Stimulated activated CD4-positive, alpha-beta T cell treated with anti-CD3 and anti-CD28 coated beads, Interleukin-4, amount 100 ng/mL, for 48 hours (primary cell): ENCODE measurements at places on chromosomes 3 and 15.

GRCh38 chr3:138985932-138986331 lies 20.1 kb downstream of the PRR23A start:
- DNase-seq = no peak

DNA sequence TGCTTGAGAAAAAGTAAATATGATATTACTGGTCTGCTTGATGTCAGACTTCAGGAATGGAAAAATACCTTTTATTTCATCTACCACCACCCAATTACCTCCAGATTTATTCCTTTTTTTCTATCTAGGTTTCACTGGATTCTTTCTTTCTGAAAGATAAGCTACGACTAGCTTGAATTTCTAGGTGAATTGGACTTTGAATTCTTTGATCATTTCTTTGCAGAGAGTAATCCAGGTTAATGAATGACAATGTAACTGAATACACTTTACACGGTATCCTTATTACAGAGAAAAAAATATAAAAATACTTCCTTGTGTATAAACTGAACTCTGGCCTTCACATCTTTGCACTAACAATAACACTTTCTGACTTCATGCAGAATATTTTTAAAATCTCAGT lies 59.5 kb upstream of the TRPC1 start:
- no peak for DNase-seq

DNA sequence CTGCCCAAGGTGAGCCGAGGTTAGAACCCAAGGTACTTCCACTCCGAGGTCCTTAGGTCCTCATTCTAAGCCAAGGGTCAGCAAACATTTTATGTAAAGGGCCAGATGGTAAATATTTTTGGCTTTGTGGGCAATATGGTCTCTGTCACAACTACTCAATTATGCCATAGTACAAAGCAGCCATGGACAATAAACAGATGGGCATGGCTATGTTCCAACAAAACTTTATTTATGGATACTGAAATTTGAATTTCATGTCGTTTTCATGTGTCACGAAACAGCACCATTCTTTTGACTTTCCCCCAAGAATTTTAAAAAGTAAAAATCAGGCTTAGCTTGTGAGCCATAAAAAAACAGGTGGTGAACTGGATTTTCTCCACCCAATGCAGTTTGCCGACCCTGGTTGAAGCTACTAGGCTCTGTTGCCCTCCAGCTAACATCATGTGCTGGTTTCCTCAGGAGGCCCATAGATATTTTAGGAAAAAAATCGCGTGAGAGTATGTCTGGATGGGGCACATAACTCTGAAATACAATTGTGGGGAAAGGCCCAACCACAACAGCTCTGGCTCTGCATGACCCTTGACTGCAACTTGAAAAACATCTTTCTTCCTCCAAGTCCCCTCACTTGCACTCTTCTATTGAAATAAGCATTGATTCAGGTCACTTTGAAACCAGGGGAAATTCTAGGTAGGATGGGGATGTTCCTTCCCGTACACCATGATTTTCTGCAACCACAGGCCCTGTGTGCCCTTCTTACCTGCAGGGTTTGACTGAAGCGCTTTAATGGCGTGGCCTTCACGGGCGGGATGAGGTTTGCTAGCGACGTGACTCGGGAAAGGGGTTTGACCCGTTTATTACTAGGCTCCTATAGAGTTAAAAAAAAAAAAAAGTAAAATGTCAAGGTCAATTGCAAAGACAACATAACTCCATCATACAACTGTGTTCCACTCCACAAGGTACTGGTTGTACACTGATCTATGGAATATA lies 28.5 kb downstream of the ARHGEF3 start:
- DNase-seq = no peak

GRCh38 chr3:174873832-174874657 lies 14.9 kb downstream of the NAALADL2 start:
- DNase-seq = no peak

GRCh38 chr3:68706096-68706495 lies 226.3 kb downstream of the TAFA4 start:
- DNase-seq = no peak

DNA sequence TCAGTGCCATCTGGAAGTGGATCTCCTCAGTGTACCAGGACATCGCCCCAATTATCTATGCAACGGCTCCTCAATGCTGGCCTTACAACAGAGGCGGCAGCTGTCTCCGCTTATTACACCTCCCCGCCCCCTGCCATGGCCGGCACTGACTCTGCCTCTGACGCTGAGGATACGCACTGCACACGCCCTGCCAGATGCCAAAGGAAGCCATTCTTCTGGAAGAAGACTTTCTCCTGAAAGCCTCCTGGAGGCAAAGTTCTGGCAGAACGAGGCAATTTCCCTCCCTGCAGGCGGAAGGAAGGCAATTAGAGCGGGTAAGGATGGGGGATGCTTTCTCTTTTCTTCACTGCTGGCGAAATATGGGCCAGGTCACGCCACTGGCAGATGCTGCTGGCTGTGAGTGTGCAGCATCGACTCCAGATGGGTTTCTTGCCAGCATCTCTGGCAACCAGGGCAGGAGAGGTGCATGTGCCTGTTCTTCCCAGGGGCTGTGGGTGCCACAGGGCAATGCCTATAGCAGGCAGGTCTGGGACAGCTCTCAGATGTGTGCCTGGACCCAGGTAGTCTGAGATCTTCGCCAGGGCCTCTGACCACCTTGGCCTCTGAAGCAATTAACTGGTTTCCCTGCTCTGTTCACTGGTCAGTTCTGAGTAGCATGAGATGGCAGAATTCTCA lies 62.2 kb upstream of the MRPS22 start:
- DNase-seq = no peak

DNA sequence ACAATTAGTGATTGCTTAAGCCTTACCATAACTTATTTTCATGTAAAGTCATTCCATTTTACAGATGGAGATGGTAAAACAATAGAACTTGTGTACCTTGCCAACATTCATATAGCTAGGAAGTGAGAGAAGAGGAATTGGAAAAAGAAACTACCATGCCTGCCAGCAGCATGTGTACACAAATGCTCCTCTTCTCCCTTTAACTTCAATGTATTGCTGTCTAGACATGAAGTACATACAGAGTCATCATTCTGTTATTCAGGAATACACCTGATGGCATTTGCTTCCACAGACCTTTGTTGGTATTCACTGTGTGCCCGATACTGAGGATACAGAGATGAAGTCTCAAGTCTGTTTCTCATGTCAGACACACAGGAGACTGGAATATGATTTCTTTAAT lies 7.1 kb upstream of the TMEM207 start:
- no peak for DNase-seq

DNA sequence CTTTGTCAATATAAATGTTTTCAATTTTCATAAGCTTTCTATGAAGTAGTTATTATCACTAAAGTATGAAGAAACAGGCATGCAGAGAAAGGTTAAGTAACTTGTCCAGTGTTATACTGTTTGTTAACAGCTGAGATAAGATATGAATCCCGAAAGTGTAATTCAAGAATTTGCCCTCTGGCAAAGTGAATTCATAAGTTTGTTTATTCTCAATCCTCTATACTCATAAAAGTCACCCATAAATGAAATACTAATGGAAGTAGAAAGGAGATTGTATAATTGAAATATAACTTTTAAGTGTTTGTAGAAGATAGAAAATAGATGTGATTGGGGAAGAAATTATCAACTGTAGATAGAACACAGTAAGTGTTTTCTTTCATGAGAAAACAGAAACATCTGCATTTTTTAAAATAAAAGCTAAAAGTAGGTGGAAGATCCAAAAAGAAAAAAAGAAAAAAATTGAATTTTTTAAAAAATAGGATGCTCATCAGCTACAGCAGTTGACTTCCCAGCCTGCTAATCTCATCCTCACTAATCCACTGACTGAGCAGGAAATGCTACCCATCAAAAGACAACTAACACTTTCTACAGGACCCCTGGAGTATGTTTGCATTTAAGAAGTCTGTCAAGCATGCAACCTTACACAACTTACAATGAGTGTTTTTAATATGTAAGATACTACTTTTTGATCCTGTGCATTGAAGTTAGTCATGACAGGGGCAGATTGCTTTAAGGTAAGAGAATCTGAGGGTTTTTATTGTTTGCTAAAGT lies 878.1 kb downstream of the SI start:
- no peak for DNase-seq

DNA sequence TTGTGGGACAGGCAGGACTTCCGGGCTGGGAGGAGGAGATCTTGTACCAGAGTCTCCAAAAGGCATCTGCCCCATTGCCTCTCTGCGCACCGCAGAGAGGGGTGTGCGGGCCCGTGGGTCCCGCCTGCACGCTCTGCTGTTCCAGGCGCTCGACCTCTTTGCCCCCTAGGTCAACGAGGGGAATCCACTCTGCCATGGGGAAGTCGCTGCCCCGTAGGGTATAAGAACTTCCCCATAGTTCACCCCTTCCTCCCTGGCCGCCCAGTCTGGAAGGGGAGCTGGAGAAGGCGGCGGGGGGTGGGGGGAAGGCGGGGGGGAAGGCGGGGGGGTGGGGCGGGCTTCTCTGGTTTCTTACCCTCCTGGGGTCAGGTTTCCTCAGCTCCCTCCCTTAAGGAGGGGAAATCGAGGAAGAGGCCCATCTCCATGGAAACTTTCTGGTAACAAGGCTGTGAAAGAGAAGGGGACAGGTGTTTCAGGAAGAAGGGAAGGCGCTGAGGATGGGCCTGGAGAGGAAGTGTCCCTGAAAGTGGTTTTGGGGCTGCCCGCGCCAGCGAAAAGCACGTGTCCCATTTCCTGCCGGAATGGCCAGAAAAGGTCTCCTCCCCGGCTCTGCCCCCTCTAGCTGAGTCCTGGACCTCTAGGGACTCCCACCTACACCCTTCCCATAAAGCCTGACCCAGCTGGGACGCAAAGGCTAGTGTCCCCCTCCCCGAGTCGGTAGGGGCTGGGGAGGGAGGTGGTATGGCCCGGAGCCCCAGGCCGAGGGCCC lies 27.5 kb downstream of the NR1I2 start:
- DNase-seq = no peak

DNA sequence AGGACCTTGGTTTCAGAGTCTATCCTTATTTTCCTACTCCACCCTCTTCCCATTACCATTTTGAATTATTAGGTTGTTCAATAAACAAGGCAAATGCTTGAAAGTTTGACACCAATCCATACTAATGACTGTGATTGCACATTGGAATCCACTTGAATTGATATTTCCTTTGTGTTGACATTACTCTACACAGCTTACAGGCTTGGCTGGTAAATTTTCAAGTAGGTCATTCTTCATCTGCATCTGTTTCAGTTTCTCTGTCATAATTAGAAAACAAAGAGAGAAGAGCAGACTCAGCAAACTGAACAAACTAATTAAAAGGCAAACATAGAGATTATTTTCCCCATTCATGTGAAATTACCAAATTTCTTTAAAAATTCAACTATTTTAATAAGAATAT lies 732.9 kb upstream of the BCHE start:
- DNase-seq = no peak

DNA sequence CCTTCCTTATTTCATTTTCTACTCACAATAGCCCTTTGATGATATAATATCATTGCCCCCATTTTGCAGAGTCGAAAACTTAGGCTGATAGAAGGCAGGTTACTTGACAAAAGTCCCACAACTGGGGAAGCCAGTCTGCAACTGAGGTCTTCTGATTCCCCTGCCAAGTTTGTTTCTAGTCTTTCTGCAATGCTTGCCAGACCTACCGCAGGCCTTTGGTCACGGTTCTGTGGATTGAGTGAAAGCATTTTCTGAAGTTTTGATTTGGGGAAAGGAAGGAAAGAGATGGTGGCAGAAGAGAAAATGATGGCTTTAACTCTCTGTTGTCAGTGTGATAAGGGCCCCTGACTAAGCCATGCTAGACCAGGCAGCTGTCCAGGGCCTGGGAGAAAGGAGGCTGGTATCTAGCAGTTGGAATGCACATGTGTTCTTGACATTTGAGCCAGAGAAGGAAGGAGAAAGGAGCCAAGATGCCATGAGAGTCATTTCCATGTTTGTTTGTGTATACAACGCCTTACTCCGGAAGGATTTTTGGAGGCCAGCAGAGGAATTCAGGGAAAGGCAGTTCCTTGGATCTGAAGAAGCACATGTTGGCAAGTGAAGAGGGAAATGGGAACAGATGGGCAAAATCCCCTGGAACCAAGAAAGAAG lies 29.9 kb downstream of the FAH start:
- DNase-seq = no peak

GRCh38 chr3:5312290-5312689 lies 124.8 kb downstream of the EDEM1 start:
- no peak for DNase-seq

GRCh38 chr3:185052631-185053030 lies 100.2 kb downstream of the C3orf70 start:
- no peak for DNase-seq

DNA sequence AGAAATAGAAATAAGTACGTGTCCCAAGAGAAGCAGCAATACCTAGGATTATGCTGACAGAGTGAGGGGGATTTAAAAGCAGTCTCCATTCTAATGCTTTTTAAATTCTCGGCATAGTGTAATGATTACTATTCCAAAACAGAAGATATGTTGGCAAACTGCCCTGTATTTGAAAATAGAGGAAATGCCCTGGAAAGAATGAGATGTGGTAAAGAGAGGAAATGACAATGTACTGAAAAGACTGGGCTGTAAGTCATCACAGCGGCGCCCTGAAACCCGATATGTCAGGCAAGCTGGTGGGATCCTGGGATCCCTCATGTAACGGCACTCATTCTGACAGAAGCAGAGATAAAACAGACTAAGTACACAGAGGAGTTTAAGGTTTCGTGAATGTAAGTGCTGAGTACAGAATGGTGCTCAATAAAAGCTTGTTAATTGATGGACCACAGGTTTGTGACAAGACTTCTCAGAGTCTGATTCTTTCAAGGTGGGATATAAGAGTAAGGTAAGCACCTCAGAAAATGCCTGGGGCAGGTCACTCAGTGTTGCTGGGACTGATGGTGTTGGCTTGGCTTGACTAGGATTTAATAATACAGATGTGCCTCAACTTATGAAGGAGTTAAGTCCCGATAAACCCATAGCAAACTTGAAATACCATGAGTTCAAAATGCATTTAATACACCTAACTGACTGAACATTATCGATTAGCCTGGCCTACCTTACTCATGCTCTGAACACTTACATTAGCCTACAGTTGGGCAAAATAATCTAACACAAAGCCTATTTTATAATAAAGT lies 91.4 kb downstream of the NFKBIZ start:
- no peak for DNase-seq

DNA sequence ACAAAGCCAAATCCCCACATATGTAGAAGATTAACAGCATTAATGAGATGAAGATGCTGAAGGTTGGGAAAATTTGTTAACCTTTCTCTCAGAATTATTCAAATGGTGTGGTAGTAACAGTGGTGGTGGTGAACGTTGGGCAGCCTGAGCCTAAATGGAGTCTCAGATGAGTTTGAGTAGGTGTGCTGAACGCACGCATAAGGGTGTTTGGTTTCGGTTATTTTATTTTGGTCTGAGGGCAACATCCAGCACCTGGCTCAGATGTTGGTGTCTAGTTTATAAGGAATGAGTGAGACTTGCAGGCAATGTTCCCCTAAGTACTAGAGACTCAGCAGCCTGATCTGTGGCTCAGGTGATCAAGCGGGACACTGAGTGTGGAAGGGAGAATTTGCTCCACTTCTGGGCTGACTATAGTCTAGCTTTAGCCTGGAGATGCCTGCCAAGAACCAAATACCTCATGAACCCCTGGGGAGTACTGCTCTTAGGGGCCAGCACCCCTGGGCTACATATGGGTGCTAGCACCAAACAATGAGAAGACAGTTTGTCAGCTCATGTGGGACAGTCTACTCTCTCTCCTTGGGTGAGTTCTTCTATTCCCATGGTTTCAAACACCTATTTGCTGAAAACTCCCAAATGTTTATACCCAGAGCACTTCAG lies 39.5 kb upstream of the ATP2C1 start:
- no peak for DNase-seq
